ENCODE measurements at places on chromosomes 6 and 20.

DNA sequence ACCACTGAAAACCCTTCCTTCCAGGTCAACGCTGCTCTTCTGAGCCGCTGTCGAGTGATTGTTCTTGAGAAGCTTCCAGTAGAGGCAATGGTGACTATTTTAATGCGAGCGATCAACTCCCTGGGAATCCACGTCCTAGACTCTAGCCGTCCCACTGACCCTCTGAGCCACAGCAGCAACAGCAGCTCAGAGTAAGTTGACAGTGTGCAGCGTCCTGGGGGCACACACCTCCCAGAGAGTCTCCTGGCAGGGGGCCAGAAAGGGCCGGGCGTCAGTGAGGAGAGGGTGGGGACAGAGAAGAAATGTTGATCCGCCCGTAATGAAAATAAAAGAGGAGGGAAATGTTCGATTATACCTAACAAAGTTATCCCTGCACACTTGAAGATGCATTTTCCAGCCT is 5.0 kb downstream of the WRNIP1 start:
- DNase-seq: no peak

GRCh38 chr6:121460170-121460569 is 24.7 kb downstream of the GJA1 start:
- no peak for DNase-seq

DNA sequence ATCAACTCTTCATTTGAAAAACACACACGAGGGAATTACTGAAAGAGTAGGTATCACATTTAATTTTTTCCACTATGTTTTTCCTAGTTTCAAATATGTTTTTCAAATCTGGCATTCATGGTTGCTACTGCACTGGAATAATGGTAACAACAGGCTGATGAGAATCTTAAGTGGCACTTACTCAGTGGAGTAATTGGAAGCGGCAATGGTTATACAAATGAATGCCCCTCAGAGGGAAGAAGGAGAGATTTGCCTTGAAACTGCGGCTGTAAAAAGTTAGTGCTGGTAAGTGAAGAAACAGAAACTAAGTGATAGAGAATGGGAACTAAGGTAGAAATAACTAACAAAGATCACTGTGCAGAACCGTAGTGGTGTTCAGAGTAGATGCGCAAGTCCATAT is 41.0 kb upstream of the PDE7B start:
- no peak for DNase-seq

- no peak for DNase-seq
These were observed 1.1 kb downstream of the CD164 start for GRCh38 chr6:109381061-109381746.

DNA sequence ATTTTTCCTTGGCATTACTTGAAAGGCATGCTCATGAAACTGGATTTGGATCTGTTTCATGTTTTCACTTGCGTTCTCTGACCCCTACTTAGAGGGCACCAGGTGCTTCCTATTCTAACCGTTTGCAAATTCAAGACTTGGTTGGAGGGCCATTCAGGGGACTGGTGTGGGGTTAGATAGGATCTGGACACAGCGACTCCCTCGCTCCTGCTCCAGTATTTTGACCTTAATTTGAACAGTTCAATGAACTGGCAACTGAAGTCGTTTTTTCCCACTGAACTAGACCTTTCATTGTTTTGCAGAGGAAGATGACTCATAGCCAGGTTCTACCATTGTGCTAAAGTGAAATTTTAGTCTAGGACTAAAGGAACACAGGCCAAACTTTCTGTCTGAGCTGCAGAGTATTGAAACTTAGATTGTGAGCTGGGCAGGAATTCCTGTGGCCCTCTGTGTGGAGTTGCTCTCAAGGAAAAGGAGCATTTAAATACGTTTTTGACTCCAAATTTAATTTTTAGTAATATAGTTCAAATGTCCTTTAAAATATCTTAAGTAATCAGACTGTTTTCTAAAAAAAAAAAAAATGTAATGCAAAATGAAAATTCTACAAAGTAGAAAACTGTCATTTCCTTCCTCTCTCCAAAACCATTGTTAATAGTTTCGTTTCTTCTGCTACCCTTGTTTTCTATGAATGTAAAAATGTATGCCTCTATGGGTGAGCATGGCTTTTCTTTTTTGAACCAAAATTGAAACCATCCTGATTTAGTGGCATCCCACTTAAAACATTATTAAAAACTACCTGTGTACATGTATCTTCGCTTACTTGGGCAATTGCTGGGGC is 64.8 kb downstream of the UTRN start:
- no peak for DNase-seq

- no peak for DNase-seq
These were observed 266.9 kb downstream of the UST start for GRCh38 chr6:149013586-149014344.

GRCh38 chr20:20203784-20204183 is 151.5 kb downstream of the CFAP61 start:
- DNase-seq: no peak

DNA sequence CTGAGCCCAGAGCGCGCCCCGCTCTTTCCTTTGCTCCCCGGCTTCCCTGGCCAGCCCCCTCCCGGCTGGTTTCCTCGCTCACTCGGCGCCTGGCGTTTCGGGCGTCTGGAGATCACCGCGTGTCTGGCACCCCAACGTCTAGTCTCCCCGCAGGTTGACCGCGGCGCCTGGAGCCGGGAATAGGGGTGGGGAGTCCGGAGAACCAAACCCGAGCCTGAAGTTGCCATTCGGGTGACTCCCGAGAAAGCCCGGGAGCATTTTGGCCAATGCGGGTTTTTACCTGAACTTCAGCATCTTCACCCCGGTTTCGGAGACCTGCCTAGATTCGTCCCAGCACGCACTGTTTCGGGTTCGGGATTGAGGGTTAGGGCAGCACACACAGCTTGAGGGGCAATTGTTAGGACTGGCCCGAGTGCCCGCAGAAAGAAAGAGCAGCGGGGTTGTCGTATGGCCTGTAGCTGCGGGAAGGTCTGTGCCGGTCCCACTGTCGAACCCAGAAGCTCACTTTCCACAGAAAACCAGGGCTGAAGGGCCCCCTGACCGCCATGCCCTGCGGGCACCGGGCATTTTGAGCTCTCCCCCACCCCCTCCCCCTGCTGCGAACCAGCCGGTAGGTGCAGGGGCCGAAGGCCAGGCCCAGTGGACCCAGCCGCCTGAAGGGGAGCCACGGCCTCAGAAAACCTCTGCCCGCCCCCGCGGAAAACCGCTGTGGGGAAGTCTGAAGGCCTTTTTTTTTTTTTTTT is 2.1 kb downstream of the FOXP4 start:
- peak; percentile 68 for DNase-seq

DNA sequence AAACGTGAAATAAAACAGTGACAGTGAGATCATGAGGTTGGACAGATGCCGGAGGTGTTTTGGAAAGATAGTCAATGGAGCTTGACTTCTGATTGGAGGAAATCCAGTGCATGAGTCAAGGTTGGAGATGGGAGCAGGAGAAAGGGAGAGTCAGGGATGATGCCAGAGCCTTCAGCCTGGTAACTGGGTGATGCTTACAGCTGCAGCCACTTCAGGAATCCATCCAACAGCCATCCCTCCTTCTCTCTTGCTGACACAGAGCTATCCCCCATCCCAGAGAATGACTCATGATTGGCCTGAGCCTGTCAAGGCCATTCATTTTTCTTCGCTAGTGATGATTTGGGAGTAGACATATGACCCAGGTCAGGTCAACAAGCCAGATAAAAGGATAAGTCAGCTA is 112.8 kb downstream of the SAMD5 start:
- no peak for DNase-seq

- DNase-seq: no peak
These were observed 81.7 kb upstream of the FOXP4 start for GRCh38 chr6:41464481-41464880.

Measured in activated T-cell treated with anti-CD3 and anti-CD28 coated beads, Interleukin-2, amount 50 U/mL, for 72 hours (primary cell).